ENCODE measurements at places on chromosomes 4 and X. TPM values are rescaled to one million over a fixed set of nuclear protein-coding genes. Genes with fewer than 3 reads are reported as not detected.

DNA sequence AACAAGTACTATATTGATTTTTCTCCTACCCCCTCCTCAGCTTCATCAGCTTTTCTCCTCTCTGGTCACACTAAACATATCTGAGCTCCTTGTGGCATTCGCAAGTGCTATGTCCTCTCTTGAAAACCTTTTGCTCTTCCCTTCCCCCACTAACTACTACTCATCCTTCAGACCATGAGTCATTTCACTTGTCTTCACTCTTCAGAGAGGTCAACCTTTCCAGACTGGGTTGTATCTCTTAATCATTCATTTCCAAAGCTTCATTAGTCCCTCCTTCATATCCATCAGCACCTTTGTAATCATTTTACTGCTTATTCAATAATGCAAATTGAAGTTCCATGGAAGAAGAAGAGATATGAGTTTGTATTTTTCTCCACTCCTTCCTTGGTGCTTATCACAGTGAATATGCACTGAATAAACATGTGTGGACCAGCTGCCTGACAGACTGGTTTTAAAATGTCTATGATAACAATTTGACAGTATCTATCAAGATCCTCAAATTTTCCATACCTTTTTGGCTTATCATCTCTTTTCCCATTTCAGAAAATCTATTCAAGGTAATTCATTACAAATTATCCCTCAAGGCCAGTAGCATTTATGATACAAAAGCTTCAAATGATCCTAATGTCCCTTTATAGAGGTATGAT is 28.4 kb downstream of the DDX60L start:
- H3K4me1 ChIP-seq, result no peaks in the 10 kb centered on the region
- no peak overlapping the region for H3K4me3 ChIP-seq
- H3K27ac ChIP-seq, result no peak overlapping the region
- H3K36me3 ChIP-seq, result peaks cover 46% of the 10 kb centered on the region
- DNase-seq, result no peak

The S100G gene
- total RNA-seq, result not detected

GRCh38 chr4:9889306-9889705 is 107.9 kb downstream of the DRD5 start:
- no peak for DNase-seq

- no peaks in the 10 kb centered on the region for H3K36me3 ChIP-seq
- DNase-seq, result no peak
- no peaks in the 10 kb centered on the region for H3K4me1 ChIP-seq
- H3K27me3 ChIP-seq, result no peaks in the 10 kb centered on the region
Observed at GRCh38 chr4:6360385-6360784, 90.7 kb downstream of the WFS1 start.

GRCh38 chr4:100261346-100261745 is 71.1 kb upstream of the DDIT4L start:
- DNase-seq, result no peak
- no peaks in the 10 kb centered on the region for H3K4me1 ChIP-seq
- no peaks in the 10 kb centered on the region for H3K27me3 ChIP-seq
- H3K4me3 ChIP-seq, result no peak overlapping the region
- H3K36me3 ChIP-seq, result no peaks in the 10 kb centered on the region

GRCh38 chr4:152095701-152096070 is 334.9 kb upstream of the GATB start:
- no peaks in the 10 kb centered on the region for H3K27me3 ChIP-seq
- H3K36me3 ChIP-seq, result no peaks in the 10 kb centered on the region
- no peak for DNase-seq
- peaks cover 80% of the 10 kb centered on the region for H3K4me1 ChIP-seq
- H3K4me3 ChIP-seq, result no peak overlapping the region

GRCh38 chr4:176945334-176945733 is 152.6 kb upstream of the VEGFC start:
- DNase-seq, result no peak
- H3K36me3 ChIP-seq, result no peaks in the 10 kb centered on the region
- no peak overlapping the region for H3K27ac ChIP-seq
- no peak overlapping the region for H3K4me3 ChIP-seq

GRCh38 chr4:36835246-36835645 is 409.3 kb upstream of the NWD2 start:
- H3K4me1 ChIP-seq, result no peaks in the 10 kb centered on the region
- no peaks in the 10 kb centered on the region for H3K27me3 ChIP-seq
- no peak for DNase-seq
- no peak overlapping the region for H3K27ac ChIP-seq

DNA sequence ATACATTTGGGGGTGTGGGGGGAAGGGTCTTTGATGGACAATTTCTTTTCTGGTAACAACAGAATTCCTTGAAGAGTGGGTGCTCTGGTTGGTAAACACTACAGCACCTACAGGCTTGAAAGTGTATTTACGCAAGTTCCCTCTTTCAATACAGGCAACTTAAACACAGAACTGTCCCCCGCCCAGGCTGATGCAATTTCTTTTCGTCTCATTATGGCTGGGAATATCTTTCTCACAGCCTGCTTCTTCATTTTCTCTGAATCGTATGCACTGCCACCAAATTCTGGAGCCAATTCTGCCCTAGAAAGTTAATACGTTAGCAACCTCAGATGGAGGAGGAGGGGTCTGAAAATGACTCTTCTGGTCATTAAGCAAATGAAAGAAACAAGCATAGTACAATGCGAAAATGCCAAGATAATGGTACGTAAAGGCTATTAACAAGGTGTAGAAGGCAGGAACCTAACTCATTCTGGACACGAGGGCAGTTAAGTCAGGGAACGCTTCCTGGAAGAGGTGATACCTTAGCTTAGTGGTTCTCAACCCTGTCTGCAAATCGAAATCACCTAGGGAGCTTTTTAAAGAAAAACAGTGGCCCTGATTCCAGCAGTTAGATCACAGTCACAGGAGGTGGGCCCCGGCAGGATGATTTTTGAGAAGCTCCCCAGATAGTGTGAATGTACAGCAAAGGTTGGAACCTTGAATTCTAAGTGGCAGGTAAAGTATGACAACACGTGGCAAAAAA is 1.0 kb downstream of the AGA start:
- H3K4me3 ChIP-seq, result peak overlapping the region; percentile 65
- peaks cover 17% of the 10 kb centered on the region for H3K4me1 ChIP-seq
- peak; percentile 57 for DNase-seq
- peak overlapping the region; percentile 89 for H3K27ac ChIP-seq
- no peaks in the 10 kb centered on the region for H3K27me3 ChIP-seq

- no peak for DNase-seq
- H3K4me3 ChIP-seq, result no peak overlapping the region
- H3K27me3 ChIP-seq, result no peaks in the 10 kb centered on the region
- H3K27ac ChIP-seq, result no peak overlapping the region
Observed at GRCh38 chrX:63439580-63439979, 88.4 kb upstream of the SPIN4 start.

The NUDT11 gene
- total RNA-seq, result 0.47 TPM

GRCh38 chrX:46165866-46166265 is 379.4 kb downstream of the ZNF674 start:
- H3K36me3 ChIP-seq, result no peaks in the 10 kb centered on the region
- no peak overlapping the region for H3K4me3 ChIP-seq
- no peaks in the 10 kb centered on the region for H3K4me1 ChIP-seq
- H3K27me3 ChIP-seq, result no peaks in the 10 kb centered on the region

- no peak overlapping the region for H3K27ac ChIP-seq
- no peaks in the 10 kb centered on the region for H3K4me1 ChIP-seq
- no peaks in the 10 kb centered on the region for H3K27me3 ChIP-seq
- H3K36me3 ChIP-seq, result no peaks in the 10 kb centered on the region
- DNase-seq, result no peak
Observed at GRCh38 chr4:20496068-20496467, 204.2 kb upstream of the PACRGL start.

The NAA11 gene
- total RNA-seq, result not detected

The FREM3 gene
- not detected for total RNA-seq

DNA sequence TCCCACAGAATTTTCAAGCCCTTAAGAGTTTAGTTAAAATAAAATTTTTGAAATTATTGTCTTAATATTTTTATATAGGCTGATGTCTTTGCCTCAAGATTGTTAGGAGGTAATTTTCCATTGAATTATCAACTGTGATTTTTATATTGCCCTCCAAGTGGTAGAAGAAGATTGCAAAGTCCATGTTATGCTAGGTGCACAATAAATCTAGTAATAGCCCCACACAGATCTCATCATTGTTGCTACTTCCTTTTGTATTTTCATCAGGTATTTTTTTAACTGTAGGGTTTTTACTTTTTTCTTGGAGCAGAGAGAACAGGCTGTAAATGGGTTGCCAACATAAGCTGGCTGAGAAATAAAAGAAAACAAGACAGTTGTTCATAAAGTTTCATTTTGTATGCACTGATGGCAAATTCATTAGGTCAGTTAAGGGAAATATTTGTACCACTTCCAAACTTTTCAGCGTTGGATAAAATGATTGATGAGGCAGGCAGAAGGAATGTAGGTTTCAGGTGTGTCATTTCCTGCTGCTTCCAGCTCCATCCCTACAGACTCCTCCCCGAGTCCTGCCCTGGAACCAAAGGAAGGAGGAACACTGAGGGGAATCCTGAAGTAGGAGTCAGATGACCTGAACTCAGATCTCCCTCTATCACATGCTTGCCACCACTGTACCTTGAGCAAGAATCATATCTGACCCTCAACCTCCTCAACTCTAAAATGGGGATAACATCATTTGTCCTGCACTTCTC is 105.5 kb downstream of the PRRG1 start:
- no peak overlapping the region for H3K4me3 ChIP-seq
- no peaks in the 10 kb centered on the region for H3K36me3 ChIP-seq
- no peaks in the 10 kb centered on the region for H3K4me1 ChIP-seq
- no peak overlapping the region for H3K27ac ChIP-seq

The PHOX2B gene
- total RNA-seq, result not detected

- H3K27ac ChIP-seq, result no peak overlapping the region
- no peak overlapping the region for H3K4me3 ChIP-seq
- H3K4me1 ChIP-seq, result no peaks in the 10 kb centered on the region
- no peak for DNase-seq
- no peaks in the 10 kb centered on the region for H3K36me3 ChIP-seq
Observed at GRCh38 chr4:142984871-142985585, 138.9 kb upstream of the INPP4B start.

DNA sequence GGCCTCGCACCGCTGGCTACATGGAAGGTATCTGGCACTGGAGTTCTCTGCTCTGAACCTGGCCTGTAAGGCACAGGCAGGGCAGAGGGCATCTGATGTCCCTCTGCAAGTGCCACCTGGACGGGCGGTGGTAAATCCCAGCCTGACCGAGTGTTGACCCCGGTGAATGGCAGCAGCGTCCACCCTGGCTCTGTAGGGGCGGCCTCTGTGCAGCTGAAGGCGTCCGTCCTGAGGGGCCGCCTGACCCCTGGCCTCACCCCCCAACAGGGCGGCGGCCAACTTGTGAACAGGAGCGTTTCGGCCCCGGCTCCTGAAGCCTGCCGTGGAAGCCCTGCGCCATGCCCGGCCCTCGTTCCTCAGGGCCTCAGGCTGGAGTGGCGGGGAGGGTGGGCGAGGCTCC is 51.4 kb downstream of the CPZ start:
- DNase-seq, result no peak
- no peaks in the 10 kb centered on the region for H3K27me3 ChIP-seq
- H3K36me3 ChIP-seq, result no peaks in the 10 kb centered on the region
